ENCODE measurements at places on chromosomes 7 and 10. TPM values are rescaled to one million over a fixed set of nuclear protein-coding genes. Genes with fewer than 3 reads are reported as not detected.

GRCh38 chr7:108190891-108191290, 60.7 kb upstream of the LAMB4 start:
- DNase-seq: no peak
- H3K27me3 ChIP-seq: no peaks in the 10 kb centered on the region
- H3K4me1 ChIP-seq: no peaks in the 10 kb centered on the region
- no peaks in the 10 kb centered on the region for H3K36me3 ChIP-seq
- no peak overlapping the region for H3K27ac ChIP-seq
- H3K4me3 ChIP-seq: no peak overlapping the region

DNA sequence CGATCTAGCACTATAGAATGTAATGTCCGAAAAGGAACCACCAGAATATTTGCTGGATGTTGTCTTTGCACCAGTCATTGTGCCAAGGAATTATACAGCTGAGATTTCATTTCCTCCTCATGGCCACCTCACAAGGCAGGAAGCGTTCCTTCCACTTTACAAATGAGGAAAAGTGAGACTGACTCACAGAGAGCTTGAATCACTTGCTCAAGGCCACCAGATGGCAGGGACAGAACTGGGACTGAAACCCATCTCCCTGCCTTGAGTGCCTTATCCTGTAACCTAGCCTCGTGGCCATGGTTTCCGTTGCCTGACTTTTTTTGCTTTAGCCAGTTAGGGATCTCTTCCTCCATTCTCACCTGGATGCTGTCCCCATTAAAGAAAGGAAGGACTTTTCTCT, 44.7 kb upstream of the PDZD8 start:
- H3K36me3 ChIP-seq: no peaks in the 10 kb centered on the region
- no peak overlapping the region for H3K4me3 ChIP-seq

Gene SCART1
- 6.9 TPM for total RNA-seq

Gene DYNC1I1
- 0.40 TPM for total RNA-seq

Gene MAT1A
- total RNA-seq: not detected

Gene CALN1
- total RNA-seq: not detected

Gene SHH
- total RNA-seq: not detected
